ENCODE measurements at places on chromosomes 3 and 15.

- no peak for DNase-seq
These were observed 5.2 kb upstream of the SLC28A1 start for GRCh38 chr15:84879088-84879780.

GRCh38 chr3:54819946-54820345, 107.9 kb downstream of the LRTM1 start:
- no peak for DNase-seq

- no peak for DNase-seq
These were observed 127.2 kb downstream of the ZBTB20 start for GRCh38 chr3:115019900-115020299.

GRCh38 chr3:64546856-64547255, 140.9 kb downstream of the ADAMTS9 start:
- DNase-seq, result no peak

DNA sequence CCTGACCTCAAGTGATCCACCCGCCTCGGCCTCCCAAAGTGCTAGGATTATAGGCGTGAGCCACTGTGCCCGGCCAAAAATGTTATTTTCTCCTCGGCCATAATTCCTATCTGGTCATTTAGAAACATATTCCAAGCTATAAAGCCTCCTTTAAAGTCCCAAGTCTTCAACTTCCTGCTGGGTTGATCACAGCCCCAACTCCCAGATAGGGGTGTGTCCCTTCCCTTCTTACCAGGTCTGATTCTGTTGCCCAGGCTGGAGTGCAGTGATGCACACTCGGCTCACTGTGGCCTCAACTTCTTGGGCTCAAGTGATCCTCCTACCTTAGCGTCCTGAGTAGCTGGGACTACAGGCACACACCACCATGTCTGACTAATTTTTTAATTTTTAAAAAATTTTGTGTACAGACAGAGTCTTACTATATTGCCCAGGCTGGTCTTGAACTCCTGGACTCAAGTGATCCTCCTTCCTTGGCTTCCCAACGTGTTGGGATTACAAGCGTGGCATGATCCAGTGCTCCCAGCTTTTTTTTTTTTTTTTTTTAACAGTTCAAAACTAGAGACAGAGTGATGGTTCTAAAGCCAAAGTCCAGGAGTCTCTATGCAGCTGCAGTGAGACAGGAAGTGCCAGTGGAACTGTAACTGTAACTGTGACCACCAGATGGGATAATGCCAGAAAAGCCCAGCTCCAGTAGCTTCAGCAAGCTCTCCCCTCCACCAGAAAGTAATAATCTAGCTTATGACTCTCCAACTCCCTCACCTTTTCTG, 8.2 kb upstream of the PRKAR2A start:
- DNase-seq, result peak; percentile 31

GRCh38 chr3:110210086-110210660, 861.4 kb upstream of the NECTIN3 start:
- no peak for DNase-seq

- DNase-seq, result no peak
These were observed 12.1 kb upstream of the CTSH start for GRCh38 chr15:78956937-78957336.

- DNase-seq, result no peak
These were observed 4.1 kb upstream of the PSMA4 start for GRCh38 chr15:78536134-78536533.

GRCh38 chr3:195007766-195008165, 263.2 kb downstream of the XXYLT1 start:
- peak; percentile 10 for DNase-seq

DNA sequence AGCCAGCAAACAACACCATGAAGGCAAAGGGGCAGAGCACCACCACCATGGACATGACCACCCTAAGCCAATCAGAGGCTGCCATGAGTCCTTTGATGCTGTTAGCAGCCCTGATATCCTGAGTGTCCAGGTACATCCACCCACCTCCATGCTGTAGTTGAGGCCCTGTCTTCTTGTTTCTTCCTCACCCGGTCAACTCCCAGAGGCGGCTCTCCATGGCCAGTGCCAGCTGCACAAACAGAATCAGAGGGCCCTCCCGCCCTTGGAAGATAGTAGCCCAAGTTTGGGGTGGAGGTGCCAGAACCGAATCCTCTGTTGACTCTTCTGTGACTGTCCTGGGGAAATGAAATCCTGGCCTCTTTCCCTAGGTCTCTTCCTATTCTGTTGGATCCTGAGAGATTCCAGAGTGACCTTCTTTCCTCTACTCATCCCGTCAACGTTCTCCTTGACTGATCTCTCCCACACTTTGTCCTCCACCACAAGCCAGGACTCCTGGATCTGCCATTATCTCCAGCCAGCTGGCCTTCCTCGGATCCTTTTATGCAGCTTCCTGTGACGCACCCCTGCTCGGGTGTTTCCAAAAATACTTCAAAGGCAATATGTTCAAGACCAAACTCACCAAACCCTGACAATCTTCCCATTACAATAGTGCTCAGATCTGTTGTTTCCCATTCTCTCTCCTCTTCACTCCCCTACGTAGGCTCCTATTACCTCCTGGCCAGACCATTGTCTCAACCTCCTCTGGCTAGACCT, 45.4 kb upstream of the DLG1 start:
- no peak for DNase-seq

DNA sequence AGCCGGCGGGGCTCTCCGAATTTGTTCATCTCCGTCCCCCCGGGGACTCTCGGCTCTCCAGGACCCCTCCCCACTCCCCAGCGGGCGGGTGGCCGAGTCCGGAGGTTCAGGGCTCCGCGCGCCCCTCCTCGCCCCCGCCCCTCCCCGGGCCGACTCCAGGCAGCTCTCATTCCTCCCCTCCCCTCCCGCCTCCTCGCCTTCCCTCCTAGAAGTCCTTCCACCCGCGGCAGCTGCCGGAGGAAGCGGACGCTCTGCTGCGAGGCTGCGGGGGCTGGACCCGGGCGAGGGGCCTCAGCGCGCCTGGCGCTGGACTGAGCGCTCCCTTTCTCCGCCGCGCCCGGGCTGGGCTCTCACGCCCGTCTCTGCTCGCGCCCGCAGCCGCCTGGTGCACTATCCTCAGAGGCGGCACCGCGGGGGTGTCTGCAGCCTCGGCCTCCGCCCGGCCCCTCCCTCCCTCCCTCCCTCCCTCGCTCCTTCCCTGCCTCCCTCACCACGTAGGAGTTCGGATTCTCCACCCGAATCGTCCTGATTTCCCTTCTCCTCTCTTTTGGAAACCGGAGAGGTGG, at the start of gene ROBO2:
Gene ROBO2, plus strand, starts transcription at position 494 of the 566 bp plus-strand sequence. CDS start 687 bp downstream, outside the sequence.
- DNase-seq, result peak; percentile 35

GRCh38 chr3:128123156-128123537, 465 bp downstream of the RUVBL1 start:
- no peak for DNase-seq

- DNase-seq, result no peak
These were observed 26.5 kb downstream of the KPNA4 start for GRCh38 chr3:160538895-160539294.

- peak; percentile 23 for DNase-seq
These were observed 187.5 kb downstream of the KLHL25 start for GRCh38 chr15:85607141-85607806.

- no peak for DNase-seq
These were observed 164.6 kb upstream of the ARHGEF26 start for GRCh38 chr3:153956613-153957012.

- DNase-seq, result peak; percentile 85
These were observed 54.9 kb downstream of the SPSB4 start for GRCh38 chr3:141105828-141106628.

DNA sequence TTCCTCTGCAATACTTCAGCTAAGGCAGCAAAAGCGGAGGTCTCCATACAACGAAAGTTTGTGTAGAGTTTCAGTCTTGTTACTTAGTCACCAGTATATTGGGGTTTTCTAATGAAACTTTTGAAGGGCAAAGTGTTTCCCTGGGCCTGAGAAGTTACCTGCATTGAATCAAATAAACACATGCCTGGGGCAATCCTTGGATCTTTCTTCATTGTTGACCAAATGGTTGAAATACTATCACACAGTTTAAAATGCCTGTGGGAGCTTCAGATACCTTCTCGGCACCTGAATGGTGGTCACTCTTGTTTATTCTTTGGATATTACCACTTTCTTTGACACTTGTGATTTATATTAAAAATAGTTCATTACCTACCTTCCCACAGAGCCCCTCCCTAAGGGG, 988 bp upstream of the CHSY1 start:
- peak; percentile 32 for DNase-seq

DNA sequence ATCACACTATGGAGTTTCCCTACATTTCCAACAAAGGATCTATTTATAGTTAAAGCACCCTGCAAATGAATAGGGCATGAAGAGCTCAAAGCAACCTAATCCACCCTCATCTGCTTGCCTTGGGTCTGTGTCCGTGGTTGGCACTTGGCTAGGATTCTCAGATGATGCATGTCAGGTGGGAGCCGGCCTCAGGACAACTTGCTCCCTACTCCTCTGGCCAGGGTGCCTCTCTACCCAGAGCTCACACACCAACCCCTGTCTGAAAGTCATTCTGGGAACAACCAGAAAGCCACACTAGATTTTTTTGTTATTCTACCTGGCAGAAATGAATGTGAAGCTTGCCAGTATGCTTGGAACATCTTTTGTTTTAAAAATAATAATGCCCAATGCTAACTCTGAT, 13.2 kb downstream of the ARHGEF3 start:
- no peak for DNase-seq

GRCh38 chr15:97902140-97902780, 58.2 kb upstream of the ARRDC4 start:
- DNase-seq, result no peak

GRCh38 chr15:68348081-68348480, 70.5 kb downstream of the FEM1B start:
- DNase-seq, result no peak

DNA sequence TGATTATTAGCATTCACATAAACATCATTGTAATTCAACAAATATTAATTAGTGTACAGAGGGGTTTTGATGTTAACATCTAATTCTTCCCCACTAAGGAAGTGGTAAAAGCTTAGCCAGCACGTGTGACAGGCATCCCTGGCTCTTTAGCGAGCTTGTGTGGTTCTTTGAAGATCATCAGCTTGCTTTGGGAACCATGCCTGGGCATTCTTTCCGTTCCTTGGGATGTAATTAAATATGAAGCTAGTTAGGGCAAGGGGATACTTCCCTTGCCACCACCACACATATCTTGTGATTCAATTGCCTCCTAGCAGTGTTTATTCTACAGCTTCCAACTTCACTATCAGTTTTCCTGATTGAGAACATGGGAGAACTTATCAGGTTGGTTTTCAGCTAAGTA, 246.5 kb downstream of the MYRIP start:
- no peak for DNase-seq
